Left forelimb (tissue), 1 donor: ENCODE measurements at places on chromosomes 2 and 18.

GRCh38 chr2:231612109-231612455, 19.4 kb downstream of the TEX44 start:
- no peak for DNase-seq

GRCh38 chr2:149021761-149022160, 16.7 kb upstream of the LYPD6B start:
- no peak for DNase-seq

DNA sequence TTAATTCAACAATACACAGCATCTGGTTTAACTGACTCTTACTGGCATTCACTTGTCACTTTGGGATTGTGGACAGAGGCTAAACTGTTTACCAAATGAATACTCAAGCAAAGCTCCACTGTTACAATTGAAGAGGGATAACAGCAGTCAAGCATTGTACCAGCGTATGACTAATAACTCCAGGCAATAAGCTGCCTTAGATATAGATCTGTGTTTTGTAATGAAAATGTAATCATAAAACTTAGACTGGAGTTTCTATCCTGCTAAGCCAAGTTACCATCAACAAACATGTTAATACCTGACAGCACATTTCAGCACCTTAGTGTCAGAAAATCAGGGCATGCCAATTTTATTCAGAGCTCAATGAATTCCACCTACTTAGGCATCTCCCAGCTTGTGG, 889.5 kb downstream of the EPHA4 start:
- no peak for DNase-seq

DNA sequence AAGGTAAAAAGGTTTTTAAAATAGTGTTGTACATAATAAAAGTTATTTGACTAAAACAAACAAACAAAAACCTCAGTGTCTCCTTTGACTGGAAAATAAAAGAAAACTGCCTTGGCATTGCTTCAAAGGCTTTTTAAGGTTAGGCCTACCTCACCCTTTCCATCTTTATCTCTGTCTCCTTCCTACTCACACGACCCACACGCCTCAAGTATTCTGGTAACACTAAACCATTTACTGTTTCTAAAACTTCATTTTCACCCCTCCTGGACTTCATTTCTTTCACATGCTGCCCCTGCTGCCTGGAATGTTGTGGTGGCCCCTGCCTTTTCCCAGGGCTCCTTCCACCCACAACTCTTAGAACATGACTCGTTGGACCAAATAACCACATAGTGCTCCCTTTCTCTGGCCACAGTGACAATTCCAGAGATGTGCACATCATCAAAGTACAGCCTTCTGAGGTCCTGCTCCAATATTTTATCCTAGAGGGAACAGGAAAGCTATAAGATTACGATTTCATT, 54.0 kb downstream of the ERBB4 start:
- DNase-seq, result no peak

- DNase-seq, result no peak
Observed at GRCh38 chr2:144459937-144460336, 60.0 kb downstream of the ZEB2 start.

DNA sequence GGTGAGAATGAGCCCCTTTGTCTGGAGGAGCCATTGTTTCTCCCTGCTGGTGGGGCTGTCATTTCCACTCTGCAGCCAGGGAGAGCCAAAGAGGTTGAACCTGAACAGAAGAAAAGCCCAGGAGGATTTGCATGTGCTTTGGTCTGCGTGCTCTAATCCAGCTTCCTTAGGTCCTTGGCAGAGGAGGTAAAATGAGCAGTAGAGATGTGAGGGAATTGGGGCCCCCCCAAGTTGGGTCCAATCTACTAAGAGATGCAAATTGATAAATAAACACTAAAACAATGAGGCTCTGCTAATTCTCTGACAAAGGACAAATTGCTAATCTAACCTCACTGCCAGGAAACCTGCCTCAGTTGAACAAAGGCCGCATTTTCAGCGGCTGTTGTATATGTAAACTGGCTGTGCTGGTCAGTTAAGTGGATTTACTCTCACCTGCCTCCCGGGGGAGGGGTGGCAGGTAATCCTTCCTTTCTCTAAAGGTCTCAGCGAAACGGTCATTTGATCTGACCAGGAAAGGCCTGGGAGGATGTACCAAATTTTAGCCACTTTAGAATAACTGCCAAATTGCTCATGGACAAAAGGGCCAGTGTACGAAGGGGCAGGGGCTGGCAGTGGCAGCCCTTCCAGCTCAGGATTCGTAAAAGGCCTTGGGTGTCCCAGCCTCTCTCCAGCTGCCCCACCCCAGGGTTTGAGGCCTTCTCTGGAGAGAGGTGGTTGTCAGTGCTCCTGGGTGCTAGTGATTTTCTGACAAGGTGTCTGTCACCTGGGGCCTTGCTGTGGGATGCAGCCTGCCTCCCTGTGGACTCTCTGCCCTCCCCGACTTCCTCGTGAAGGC, 193.6 kb downstream of the MIB1 start:
- no peak for DNase-seq
